LHCN-M2 (cell line): ENCODE measurements at places on chromosomes 2 and 18. TPM values are rescaled to one million over a fixed set of nuclear protein-coding genes. Genes with fewer than 3 reads are reported as not detected.

GRCh38 chr2:96729748-96730147 is 10.1 kb downstream of the LMAN2L start:
- no peak for DNase-seq

GRCh38 chr18:60027397-60027796 is 127.6 kb downstream of the PMAIP1 start:
- DNase-seq = no peak

DNA sequence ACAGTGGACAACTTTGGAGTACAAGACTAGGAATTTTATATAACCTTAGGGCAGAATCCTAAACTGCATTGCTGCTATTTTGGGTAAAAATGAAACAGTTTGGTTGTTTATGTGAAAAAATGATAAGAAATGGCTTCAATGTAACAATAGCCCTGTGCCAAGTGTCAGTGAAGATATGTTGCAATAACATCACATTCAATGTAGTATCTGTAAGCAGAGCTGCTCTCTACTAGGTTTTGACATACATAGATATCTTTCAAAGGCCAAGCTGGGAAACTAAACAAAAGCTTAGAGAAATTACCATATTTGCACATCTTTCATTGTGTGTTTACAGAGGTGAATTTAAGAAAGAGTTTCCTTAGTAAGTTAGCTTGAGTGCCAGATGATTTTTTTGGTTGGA is 135.0 kb upstream of the DOK6 start:
- DNase-seq = no peak

DNA sequence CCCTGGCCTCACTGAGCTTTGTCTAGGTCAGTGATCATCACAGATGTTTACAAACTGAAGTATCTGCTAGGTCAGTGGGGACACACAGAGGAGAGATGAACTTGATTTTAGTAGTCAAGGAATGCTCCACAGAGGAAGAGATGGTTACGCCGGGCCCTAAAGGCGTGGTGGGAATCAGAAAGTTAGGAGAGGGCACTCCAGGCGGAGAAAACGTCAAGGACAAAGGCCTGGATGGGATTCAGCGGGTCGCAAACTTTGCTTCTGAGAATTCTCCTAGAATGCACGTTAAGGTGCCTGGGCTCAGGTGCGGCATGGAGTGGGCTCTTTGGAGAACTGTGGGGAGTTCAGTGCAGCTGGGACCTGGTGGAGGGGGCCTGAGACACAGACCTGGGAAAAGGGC is 78.8 kb downstream of the TMEM17 start:
- no peak for DNase-seq

- DNase-seq = no peak
Observed at GRCh38 chr2:239349453-239350135, 51.2 kb downstream of the HDAC4 start.

DNA sequence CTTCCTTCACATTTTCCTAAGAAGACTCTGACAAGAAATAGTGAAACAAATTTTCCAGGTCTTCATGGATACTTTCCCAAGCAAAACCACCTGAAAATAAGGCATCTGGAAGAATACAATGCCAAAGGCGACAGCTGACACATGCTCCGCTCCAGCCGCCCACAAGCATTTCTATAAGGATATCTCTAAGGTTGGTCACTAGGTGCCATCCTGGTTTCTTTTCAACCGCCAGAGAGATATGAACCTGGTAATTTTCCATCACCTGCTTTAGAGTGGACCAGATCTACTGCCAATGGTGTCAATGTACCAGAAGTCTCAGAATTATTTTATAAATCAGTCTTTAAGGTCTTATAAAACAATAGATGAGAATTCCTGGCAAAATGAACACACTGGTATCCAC is 97.2 kb downstream of the GAREM1 start:
- no peak for DNase-seq

DNA sequence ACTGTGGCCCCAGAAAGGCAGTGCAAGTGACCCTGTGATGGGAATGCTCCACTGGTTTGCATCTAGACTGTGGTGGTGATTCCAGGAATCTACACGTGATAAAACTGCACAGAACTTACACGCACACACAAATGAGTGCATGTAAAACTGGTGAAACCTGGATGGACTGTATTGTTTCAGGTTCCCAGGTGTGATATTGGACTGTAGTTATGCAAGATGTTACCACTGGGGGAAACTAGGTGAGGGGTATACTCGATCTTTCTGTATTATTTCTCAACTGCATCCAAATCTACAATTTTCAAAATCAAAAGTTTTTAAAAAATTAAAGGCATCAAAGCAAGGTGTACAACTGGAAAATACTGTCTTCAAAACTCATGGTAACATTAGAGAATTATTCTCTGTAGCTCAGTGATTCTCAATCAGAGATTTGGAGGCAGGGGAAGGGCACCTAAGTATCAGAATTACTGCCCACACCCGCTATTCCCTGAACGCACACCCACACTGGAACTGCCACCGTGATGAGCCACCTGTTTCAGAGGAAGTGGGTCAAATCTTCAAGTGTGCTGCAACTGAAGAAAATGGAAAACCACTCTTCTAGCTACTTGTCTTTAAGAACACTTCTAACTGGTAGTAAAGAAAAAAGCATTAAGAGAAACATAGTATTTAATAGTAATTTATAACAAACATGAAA is 26.7 kb downstream of the PTPN2 start:
- DNase-seq = no peak

- peak; percentile 88 for DNase-seq
Observed at GRCh38 chr2:175931805-175932204, 70.3 kb downstream of the LNPK start.

DNA sequence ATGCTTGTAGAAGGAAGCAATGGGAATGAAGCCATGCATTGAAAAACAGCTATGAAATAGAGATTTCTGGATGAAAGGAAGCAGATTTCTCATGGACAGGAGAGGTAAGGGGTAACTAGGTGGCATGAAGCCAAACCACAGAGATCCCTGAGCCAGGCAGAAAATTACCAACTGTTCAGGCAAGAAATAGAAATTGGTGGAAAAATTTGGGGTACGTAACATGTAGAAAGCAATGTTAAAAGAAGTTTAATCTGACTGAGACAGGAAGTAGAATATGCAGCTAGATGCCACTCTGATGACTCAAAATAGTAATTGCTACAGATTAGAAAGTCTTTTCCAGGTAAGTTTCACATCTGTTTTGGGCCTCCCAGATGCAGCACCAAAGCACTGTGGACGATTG is 928.5 kb upstream of the CELF4 start:
- no peak for DNase-seq

Gene FAM110C
- not detected in 2 replicates for total RNA-seq

Gene IL1RN
- total RNA-seq = not detected in 2 replicates
